Bone marrow (tissue), 2 donors: ENCODE measurements at places on chromosomes 3 and 15.

DNA sequence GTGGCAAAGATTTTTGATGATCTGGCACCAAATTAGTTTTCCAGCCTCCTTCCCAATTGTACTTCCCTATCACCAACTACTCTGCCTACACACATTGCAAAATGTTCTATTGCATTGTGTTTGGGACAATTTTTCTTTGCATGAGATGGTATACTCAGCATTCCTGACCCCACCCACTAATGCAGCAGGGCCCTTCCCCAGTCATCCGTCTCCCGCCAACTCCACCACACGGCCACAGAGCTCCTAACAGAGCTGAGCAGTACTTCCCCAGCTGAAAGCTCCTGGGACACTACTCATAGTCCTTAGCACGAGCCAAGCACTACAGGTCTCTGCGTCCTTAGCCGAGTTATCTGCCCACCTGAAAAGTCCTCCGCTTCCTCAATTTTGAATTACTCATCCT, 34.2 kb downstream of the TXNRD3 start:
- no peak for DNase-seq

DNA sequence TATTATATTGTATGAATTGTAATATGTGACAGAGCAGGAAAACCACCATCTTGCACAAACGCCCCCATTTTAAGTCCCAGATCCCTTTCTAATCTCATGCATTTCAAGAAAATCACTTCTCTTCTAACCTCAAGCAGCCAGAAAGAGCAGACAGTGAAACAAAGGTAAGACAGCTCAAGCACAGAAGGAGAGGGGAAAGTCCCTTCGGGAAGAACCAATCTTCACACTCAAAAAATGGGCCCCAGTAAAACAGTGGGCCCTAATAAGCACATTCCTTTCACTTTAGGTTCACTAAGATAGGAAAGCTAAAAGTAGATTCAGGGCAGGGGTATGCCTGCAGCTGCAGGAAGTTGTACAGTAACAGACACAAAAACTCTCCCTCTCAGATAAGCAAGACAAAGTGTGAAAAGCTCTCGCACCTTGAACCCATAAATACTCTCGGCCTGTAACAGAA, 1268.7 kb downstream of the SI start:
- no peak for DNase-seq

- no peak for DNase-seq
Observed at GRCh38 chr15:57752436-57752835, 45.9 kb downstream of the POLR2M start.

GRCh38 chr3:99159220-99159762, 257.8 kb upstream of the DCBLD2 start:
- no peak for DNase-seq

- no peak for DNase-seq
Observed at GRCh38 chr15:100893964-100894295, 14.3 kb downstream of the ALDH1A3 start.
